CD8-positive, alpha-beta T cell (primary cell): ENCODE measurements at places on chromosomes 2 and 18.
A peak's percentile ranks its signal among the peaks of the same experiment; 100 is the strongest.

DNA sequence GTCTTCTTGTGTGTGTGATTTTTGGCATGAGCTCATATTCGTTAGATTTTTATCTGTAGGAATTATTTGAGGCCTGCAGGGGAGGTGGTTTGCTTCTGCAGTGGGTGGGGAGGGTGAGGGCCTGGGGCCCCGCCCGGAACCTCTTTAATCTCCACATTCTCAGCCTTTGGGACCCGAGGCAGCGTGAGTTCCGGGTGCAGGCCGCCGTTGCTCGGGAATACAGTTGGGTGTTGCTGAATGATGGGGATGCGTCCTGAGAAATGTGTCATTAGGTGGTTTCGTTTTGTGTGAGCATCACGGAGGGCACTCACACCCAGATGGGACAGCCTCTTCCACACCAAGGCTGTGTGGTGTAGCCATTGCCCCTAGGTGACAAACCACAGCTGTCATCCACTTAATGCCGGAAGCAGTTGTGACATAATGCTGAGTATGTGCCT lies 13.7 kb upstream of the GAL3ST2 start:
- peak; percentile 95 for DNase-seq

DNA sequence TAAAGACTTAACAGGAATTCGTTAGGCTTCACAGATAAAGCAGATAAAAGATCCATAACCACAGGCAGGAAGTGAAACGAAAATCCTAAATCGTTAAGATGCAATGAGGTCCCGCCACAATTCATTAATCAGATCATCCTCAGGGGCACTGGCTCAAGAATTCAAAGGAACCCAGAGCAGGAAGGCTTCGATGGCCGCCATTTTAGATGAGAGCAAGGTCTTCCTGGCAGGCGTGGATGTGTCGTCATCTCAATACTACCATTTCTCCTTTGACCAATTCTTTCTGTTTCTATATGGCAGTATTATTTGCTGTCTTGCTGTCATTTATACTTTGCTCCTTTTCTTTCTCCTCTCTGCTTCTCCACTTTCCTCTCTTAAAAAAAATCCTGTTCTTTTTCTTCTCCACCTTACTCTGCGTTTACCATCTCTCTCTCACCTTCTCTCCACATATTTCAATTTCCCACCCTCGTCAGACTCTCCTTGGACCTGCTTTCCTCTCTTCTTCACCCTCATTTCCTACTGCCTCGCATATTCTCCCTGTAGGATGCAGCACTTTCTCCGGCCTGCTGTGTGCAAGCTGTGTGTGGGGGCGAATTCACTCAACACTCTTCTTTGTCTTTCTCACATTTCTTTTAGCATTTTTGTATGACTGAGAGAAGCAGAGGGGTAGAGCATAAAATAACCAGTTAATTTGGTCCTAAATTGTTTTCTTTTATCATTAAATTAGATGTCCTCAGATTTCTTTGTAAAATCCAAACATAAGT lies 35.1 kb upstream of the LHCGR start:
- DNase-seq, result no peak

GRCh38 chr2:28430377-28430765 lies 37.7 kb downstream of the FOSL2 start:
- DNase-seq, result no peak

DNA sequence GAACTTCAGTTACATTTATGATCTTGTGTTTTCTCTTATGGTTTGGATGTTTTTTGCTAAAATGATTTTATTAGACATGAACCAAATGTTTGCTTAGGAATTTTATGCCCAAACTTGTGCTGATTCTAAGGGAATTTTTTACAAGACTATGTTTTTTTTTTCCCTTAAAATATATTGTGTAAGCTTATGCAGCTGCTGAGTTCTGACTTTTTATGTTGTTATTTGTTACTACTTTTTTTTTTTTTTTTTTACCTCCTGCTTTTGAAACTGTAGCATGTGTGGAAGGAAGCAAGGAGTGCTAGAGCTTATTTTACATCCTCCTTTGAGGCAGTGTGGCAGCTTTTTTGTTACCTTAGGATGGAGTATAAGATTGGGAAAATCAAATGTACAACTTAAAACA lies 6.0 kb upstream of the DNAH7 start:
- DNase-seq, result no peak

DNA sequence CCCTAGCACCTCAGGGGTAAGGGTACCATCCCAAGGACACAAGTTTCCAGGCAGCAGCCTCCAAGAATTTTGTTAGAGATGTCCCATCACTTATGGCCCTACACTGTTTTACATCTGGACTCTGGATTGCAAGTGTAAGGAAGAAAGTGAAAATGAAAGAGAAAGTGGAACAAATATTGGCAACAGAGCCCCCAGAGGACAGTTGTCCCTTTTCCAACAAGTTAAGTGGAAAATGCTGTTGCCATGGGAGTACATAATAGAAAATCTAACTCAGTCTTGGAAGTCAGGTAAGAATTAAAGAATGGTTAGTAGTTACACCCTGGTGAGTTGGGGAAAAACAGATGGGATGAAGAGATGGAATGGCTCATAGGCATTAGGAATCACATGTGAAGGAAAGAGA lies 50.6 kb downstream of the TTC21B start:
- DNase-seq, result no peak

DNA sequence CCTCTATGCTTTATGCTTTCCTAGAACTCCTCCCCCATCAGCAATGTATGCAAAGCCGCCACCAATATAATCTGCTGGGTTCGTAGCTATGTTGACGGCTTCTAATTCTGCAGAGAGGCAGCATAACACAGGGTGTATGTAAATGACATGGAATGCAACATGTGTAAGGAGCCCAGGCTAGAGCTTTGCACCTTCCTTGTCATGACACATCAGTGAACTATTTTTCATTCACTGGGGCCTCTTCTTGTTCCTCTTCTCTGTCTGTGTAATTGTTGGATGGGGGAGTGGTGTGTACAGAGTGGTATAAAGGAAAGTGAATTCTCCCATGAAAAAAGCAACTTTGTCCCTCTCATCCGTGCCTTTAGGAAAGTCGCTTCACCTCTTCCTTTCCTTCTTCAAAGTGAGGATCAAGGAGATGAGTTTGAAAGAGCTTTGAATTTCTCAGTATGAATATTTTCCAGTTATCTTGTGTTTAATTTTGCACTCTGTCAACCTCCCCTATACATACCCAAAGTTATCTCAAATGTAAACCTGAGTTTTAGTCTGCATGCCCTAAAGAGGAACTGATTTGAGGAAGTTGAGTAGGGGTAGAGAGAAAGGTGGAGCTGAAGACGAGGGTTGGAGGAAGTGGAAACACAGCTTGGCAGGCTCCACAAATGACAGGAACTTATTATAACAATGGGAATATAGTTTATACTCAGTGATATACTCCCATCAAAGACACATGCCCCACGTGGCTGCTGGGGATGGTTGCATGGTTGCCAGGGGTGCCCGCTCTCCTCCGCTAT lies 74.9 kb upstream of the ARL4C start:
- DNase-seq, result no peak

DNA sequence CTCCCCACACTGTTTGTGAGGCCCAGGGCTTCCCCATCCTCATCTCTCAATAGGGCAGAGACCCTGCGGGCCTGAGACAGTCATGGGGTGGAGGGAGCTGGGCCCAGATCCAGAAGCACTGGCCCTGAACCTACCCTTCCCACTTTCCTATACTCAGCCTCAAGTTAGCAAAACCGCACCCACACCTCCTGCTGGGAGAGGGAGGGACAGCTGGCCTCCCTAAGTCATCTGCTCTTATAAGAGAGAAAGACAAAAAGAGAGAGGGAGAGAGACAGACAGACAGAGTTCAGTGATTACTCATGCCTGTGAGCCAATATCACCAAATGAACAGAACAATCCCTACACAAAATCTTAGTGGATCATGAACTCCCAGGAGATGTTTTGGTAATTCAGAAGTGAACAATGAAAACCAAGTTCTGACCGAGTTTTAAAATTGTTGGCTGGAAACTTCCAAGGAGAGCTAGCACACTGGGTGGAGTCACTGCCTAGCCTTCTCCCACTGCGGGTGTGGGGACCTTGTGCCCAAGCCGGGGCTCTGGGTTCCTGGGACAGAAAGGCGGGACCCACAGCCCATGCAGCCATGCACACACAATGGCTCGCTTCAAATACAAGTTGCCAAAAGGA lies 130.5 kb downstream of the PXDN start:
- DNase-seq, result no peak

- no peak for DNase-seq
Measured at GRCh38 chr2:27804146-27804545, 32.6 kb downstream of the MRPL33 start.
